ENCODE measurements at places on chromosomes 2 and 18. TPM values are rescaled to one million over a fixed set of nuclear protein-coding genes. Genes with fewer than 3 reads are reported as not detected.

HJURP gene
- total RNA-seq = 115 TPM

MEP1B gene
- total RNA-seq = not detected

CNGA3 gene
- not detected for total RNA-seq

ATP8B1 gene
- 12.5 TPM for total RNA-seq

C2orf66 gene
- not detected for total RNA-seq

CFAP221 gene
- total RNA-seq = not detected

TNFAIP6 gene
- 7.3 TPM for total RNA-seq

MDH1B gene
- 1.2 TPM for total RNA-seq

STARD6 gene
- total RNA-seq = 0.88 TPM

MBD1 gene
- total RNA-seq = 36.3 TPM

SLC40A1 gene
- under 0.01 TPM for total RNA-seq

CD302 gene
- 22.5 TPM for total RNA-seq

HOXD10 gene
- not detected for total RNA-seq

SPATA3 gene
- total RNA-seq = not detected

GAL3ST2 gene
- total RNA-seq = not detected

SLC35F5 gene
- total RNA-seq = 89.0 TPM

SCYGR5 gene
- total RNA-seq = not detected

CROCC2 gene
- 0.12 TPM for total RNA-seq

LOXHD1 gene
- not detected for total RNA-seq

COLEC11 gene
- total RNA-seq = not detected

GPATCH11 gene
- 14.1 TPM for total RNA-seq

HOXD13 gene
- total RNA-seq = 1.2 TPM

AQP4 gene
- total RNA-seq = not detected

FBXO36 gene
- 6.4 TPM for total RNA-seq

RAB17 gene
- total RNA-seq = 3.6 TPM

TYW5 gene
- total RNA-seq = 9.1 TPM
